Effector CD4-positive, alpha-beta T cell (primary cell): ENCODE measurements at places on chromosomes 3 and 15.

DNA sequence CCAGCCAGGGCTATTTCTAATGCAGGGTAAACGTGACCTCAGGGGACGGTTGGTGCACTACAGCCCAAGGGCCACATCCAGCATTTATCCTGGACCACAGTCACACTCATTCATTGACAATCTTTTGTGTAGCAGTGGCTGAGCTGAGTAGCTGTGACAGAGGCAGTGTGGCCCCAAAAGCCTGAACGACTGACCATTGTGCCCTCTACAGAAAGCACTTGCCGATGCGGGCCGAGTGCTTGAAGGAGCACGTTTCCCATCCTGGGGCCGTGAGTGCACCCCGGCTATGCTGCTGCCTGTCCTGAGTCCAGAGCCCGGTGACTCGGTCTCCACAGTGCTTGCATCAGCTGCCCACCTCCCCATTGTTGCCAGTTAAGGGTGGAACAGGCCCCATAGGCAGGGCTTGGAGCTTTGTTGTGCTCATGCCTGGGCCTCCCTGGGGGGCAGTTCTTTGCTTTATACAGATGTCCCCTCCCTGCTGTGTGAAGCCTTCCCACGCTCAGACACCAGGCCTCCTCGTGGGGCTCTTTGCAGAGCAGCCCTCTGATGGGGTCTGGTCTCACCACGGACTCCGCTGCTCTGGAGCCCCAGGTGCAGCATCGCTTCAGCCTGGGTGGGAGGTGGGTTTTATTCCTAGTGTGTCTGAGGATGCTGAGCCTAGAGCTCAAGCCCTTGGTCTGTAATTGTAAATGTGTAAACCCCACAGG lies 13.0 kb upstream of the SNRPA1 start:
- no peak for DNase-seq

DNA sequence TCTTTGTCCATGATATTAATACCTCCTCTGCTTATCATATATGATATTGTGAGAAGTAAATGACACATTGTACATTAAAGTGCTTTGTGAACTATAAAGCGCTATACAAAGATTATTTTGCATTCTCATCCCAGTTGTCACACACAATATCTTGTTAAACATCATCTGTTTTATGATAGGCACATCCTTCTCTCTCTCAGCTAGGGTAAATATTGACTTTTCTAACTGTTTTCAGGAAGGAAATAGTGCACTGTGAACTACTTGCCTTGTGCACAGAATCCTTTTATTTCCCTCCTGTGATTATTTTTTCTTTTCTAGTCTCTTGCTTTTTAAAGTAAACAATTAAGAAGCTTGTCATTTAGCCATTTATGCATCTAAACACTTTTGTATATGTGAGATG lies 388.2 kb downstream of the LPP start:
- no peak for DNase-seq

- no peak for DNase-seq
Observed at GRCh38 chr3:8233938-8234337, 267.7 kb upstream of the LMCD1 start.

DNA sequence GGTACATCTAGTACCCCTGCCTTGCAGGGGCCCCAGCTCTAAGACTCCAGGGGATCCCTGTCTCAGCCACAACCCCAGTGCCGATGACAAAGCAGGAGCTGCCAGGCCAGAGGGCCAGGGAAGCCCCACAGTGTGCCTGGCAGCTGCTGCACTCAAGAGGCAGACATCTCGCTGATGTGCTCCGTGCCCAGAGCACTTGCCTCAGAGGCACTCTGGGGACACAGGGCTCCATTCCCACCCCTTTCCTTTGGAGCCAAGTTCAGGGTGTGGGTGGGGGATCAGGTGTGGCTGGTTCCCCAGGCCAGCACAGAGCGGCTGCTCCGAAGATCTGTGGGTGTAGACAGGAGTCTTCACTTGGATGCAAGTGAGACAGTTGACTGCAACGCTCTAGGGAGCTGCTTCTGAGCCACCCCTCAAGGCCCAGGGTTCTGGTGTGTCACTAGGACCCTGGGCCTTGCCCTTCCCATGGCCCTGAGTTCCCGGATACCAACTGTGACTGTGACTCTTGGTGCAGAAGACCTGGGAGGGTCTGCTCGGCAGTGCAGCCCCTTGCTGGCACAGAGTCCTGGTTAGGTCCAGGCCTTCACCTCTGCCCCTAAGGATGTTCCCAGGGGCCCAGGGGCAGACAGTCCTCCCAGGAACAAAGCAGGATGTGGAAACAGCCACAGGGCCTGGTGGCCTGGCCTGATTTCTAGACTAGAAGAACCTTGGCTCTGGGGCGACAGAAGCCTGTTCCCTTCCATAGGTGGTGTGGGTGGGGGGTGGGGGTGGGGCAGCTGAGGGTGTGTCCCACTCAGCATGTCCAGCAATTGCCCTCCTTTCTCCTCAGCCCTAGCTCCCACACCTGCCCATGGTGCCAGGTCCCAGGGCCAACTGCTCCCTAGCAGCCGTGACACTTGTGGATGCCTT lies 2.5 kb downstream of the NT5DC2 start:
- DNase-seq: no peak

GRCh38 chr3:150312018-150312657 lies 96.0 kb upstream of the TSC22D2 start:
- no peak for DNase-seq
